ENCODE measurements at places on chromosomes 5 and 9. TPM values are rescaled to one million over a fixed set of nuclear protein-coding genes. Genes with fewer than 3 reads are reported as not detected.

DNA sequence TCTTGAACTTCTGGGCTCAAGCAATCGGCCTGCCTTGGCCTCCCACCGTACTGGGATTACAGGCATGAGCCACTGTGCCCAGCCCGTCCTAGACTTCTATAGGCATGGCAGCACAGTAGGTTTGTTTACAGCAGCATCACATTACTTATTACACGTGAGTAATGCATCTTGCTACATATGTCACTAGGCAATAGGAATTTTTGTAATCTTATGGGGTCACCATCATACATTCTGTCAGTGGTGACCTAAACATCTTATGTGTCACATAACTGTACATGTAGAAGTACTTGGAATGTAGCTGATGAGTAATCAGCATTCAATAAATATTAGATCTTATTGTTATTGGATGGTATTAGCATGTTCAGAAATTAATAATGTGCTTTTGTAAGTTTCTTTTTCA is 22.9 kb upstream of the ABCA1 start:
- no peak for ATAC-seq

DNA sequence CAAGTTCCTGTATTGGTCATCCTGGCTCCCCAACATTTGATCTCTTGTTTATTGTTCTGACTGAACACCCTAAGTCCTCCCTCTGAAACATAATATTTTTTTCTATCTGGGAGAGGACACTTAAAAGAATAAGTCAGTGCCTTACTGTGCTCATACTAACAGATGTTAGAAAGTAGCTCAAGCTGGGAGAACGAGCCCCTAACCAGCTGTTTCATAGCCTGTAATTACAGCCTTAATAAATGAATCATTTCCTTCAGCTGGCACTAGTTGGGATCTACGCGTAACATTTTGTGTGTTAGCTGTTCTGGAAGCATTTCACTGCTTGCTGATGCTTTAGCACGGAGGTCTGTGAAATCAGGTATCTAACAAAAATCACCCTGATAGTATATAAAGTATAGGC is 345.9 kb upstream of the RIOK2 start:
- peak; percentile 28 for ATAC-seq

GRCh38 chr5:79002374-79002773 is 17.3 kb upstream of the ARSB start:
- no peak for ATAC-seq

- no peak for ATAC-seq
Measured at GRCh38 chr5:89499787-89500186, 616.8 kb upstream of the MEF2C start.

DNA sequence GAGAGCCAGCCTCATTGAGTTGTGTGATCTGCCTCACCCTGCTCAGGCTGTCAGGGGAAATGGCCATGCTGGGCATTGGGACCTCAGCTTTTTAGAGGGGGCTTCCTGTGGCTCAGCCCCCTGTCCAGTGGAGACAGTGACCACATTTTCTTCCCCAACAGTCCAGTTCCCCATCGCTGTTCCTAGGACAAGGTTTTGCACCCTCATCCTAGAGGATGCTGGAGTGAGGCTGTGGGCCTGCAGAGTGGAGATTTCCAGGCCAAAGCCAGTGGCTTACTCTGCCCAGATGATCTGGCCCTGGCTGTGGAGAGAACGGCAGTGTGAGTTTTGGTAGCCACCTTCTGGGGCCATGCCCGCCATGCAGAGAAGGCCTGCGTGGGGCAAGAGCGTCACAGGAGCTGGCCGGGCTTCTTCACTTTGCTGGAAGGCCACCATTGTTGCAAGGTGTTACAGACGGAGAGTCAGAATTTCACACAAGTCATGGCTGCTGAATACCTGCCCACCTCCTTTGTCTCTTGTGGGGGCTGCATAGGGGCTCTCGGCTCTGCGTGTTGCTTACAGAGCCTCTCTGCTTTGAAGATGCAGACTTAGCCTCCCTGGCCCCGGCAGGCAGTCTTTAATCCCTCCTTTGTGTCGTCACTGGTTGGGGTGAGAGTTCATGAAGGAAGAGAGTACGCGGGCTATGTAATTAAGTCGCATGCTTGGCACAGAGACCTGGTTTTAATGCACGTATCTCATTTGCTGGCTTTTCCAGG is 35.2 kb upstream of the PITX1 start:
- no peak for ATAC-seq

Gene LRRC70
- 1.6 TPM for total RNA-seq

Gene SLC36A2
- total RNA-seq: not detected

All from gastroesophageal sphincter (tissue), 4 donors.